ENCODE measurements at places on chromosomes 13 and 19.
A peak's percentile ranks its signal among the peaks of the same experiment; 100 is the strongest.

DNA sequence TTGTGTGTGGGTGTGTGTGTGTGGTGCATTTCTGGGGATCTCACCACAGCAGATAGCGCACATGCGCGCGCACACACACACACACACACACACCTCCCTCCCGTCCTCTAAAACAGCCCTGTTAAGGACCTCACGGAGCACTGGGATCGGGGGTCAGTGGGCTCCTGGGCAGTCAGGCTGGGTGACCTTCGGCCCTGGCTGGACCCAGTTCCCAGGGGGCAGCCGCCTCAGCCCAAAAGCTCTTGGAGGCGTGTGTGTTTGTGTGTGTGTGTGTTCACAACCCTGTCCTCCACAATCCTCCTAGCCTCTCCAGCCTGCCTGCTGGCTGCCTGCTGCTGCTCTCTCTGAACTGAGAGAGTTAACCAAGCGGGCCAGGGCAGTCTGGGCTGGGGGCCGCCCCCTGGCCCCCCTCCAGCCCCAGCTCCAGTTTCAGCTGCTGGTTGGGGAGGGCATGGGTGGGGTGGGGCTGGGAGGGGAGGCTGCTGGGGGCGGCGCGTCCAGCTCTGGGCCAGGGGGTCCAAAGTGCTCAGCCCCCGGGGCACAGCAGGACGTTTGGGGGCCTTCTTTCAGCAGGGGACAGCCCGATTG, at the start of gene FXYD1:
Gene FXYD1, plus strand, starts transcription at position 520 of the 588 bp plus-strand sequence. CDS start 1,256 bp downstream, outside the sequence.
- no peak for DNase-seq

GRCh38 chr13:99854366-99854765, 117.2 kb downstream of the ZIC5 start:
- no peak for DNase-seq

- DNase-seq, result no peak
These were observed 4.0 kb downstream of the MAG start for GRCh38 chr19:35295792-35296462.

DNA sequence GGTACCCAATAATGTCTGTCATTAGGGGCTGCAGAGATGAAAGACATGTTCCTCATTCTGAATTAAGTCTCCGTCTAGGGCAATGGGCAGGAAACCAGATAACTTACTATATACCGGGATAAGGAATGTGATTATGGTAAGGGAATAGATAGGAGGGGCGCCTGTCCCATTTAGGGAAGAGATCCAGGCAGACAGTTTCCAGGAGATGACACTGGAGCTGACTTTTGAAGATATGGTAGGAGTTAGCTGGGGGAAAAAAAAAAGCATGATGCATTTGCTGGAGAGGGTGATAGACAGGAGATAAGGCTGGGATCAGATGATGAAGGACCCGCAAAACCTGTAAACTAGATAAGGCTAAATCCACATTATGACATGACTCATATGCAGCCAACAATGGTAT, 340.7 kb downstream of the DCT start:
- no peak for DNase-seq

DNA sequence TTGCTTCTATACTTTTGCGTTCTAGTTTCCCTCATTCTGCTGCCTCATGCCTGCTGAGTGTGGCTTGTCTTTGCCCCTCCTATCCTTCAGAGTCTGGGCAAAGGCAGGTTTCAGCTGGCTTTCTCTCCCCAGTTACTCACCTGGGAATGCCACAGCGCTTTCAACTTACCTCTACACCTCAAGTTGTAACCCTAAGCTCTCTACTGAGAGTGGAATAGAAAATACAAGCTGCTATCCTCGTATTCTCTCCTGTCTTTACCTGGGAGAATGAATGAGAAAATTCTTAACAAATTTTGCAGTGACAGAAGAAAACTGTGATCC, 316.3 kb upstream of the KLF12 start:
- DNase-seq, result no peak

- DNase-seq, result peak; percentile 81
These were observed 62.0 kb upstream of the EDNRB start for GRCh38 chr13:77980592-77980991.

DNA sequence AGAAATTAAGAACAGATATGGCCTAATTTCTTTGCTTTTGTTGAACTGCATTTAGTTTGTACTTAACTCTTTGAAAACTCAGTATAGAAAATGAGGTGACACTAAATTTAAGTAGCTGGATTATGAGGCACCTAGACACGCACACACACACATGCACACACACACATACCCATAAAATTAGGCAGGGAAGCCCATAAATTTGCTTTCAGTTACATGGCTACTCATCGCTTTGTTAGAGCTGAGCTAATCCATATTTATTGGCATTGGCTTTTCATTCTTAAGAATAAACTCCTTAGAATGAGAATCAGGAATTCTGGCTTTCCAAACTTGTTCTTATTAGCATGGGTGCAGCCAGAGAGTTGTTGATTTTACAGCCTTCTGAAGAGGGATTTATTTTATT, 61.7 kb upstream of the MBNL2 start:
- DNase-seq, result no peak
